Stimulated activated CD8-positive, alpha-beta memory T cell treated with anti-CD3 and anti-CD28 coated beads, Interleukin-15, amount 100 ng/mL, for 4 hours (primary cell): ENCODE measurements at places on chromosomes 3 and 15.

- no peak for DNase-seq
Observed at GRCh38 chr15:80371924-80372323, 32.3 kb upstream of the ARNT2 start.

- DNase-seq, result no peak
Observed at GRCh38 chr3:159892171-159892795, 96.4 kb upstream of the IL12A start.

GRCh38 chr3:25151903-25152295 is 276.2 kb upstream of the RARB start:
- no peak for DNase-seq

GRCh38 chr3:180980611-180981010 is 8.9 kb downstream of the DNAJC19 start:
- no peak for DNase-seq

DNA sequence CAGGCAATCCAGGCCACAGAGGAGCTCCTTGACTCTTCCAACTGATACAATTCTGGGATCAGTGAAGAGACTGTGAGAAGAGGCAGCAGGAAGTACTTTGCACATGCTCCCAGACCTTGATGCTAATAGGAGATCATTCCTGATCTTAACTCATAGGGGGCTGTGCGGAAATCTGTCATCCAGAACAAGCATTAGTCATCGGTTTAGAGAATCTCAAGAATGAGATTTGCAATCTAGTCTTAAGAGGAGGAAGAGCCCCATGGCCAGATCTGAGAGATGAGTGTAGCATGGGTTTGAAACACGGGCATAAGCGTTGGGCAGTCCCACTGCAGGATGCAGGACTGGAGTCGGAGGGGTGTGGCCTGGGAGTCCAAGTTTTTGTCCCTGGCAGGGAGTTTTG is 1081.1 kb downstream of the NAALADL2 start:
- no peak for DNase-seq

- no peak for DNase-seq
Observed at GRCh38 chr3:127544192-127544802, 46.2 kb downstream of the TPRA1 start.

DNA sequence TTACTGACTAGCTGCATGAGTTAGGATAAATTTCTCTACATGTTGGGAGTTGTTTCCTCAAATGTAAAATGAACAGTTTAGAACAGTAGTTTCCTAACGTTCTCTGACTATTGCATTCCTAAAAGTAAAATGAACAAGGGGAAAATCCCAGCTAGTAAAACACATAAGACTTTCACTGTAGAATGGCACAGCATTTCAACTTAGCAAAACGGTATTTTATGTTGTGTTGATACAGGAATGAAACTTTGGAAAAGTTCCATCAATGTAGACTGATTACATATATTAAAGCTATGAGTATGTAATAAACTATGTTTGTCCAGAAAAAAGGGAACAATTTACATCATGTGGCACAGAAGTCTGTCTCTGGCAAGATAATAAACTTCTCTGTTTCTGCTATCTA is 297.4 kb upstream of the EPHA3 start:
- no peak for DNase-seq

DNA sequence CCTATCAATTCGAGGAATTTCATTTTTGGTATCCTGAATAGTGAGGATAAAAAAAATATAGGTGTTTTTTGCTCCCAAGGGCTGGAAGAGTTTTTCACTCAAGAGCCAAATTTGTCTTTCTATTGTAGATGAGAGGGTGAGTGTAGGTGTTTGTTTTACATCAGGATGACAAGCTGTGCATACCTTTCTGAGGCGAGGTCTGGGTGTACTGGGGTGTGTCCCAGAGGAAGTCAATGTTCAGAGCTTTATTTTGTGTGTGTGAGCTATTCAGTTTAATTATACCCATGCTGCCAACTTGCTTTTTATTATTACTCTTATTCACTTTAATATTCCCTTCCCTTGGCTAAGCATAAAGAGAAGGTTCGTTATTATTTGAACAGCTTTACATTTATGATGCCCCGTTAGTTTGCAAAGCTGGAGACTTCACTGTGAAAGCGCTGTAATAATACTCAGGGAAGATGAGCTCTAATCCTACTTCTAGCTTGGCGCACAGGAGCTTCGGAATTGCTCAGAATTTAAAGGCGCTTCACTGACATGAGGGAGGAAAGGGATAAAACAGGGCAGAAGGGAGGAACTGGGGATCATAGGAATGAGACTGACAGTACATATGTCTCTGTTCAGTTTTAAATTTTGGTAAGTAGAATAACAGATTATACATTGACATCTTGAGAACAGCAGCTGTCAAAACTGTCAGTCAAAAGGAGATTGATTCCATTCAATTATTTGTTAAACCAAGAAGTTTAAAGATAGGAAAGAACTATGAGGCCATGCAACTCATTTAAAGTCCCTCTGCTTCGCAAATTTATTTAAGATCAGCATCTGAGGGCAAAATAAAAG is 117.7 kb upstream of the TP63 start:
- DNase-seq, result no peak

GRCh38 chr15:38072348-38073177 is 138.1 kb downstream of the TMCO5A start:
- DNase-seq, result no peak

GRCh38 chr3:99846477-99847160 is 29.0 kb downstream of the CMSS1 start:
- DNase-seq, result no peak
